SK-MEL-5 (cell line): ENCODE measurements at places on chromosomes 2 and 18. TPM values are rescaled to one million over a fixed set of nuclear protein-coding genes. Genes with fewer than 3 reads are reported as not detected.

The TMEM247 gene
- not detected in 2 replicates for total RNA-seq

The AMER3 gene
- not detected in 2 replicates for total RNA-seq

The ORC4 gene
- total RNA-seq = 54.8 and 69.1 TPM in 2 replicates

The WDR12 gene
- total RNA-seq = 167 and 206 TPM in 2 replicates

The TMEM200C gene
- total RNA-seq = 0.03 and 0.05 TPM in 2 replicates

The SCYGR4 gene
- total RNA-seq = not detected in 2 replicates

The CCNT2 gene
- total RNA-seq = 25.8 and 26.2 TPM in 2 replicates

The CAPN14 gene
- 0.24 and 0.42 TPM in 2 replicates for total RNA-seq

The SLC5A7 gene
- total RNA-seq = not detected in 2 replicates

The PID1 gene
- 0.95 and 1.4 TPM in 2 replicates for total RNA-seq

The PRKAG3 gene
- not detected in 2 replicates for total RNA-seq

The SCYGR6 gene
- total RNA-seq = not detected in 2 replicates

The LAMA1 gene
- total RNA-seq = 116 and 131 TPM in 2 replicates

The CSRNP3 gene
- 0.32 and 0.45 TPM in 2 replicates for total RNA-seq

The AGXT gene
- total RNA-seq = 0.16 TPM in 1 of 2 replicates, not detected in the other

The C2orf15 gene
- 1.4 TPM in 1 of 2 replicates, not detected in the other for total RNA-seq

The RAPH1 gene
- 5.0 and 5.5 TPM in 2 replicates for total RNA-seq

The AOX1 gene
- 0.29 and 0.61 TPM in 2 replicates for total RNA-seq

The KHK gene
- total RNA-seq = 3.0 and 3.2 TPM in 2 replicates

The TRABD2A gene
- 0.98 and 2.9 TPM in 2 replicates for total RNA-seq

The BCL2 gene
- 8.6 and 9.2 TPM in 2 replicates for total RNA-seq

The GTF3C2 gene
- total RNA-seq = 99.9 and 100.0 TPM in 2 replicates

The ITPRIPL1 gene
- 6.7 and 6.9 TPM in 2 replicates for total RNA-seq

The DSG1 gene
- 0.08 TPM in 1 of 2 replicates, not detected in the other for total RNA-seq

The STK36 gene
- 11.3 and 12.6 TPM in 2 replicates for total RNA-seq

The SLC30A3 gene
- total RNA-seq = 0.24 and 1.2 TPM in 2 replicates

The PTPRN gene
- total RNA-seq = 1.5 and 2.8 TPM in 2 replicates

The NEDD4L gene
- total RNA-seq = 205 and 215 TPM in 2 replicates

The EML6 gene
- total RNA-seq = 0.24 and 0.95 TPM in 2 replicates

The BCL11A gene
- 3.1 and 4.7 TPM in 2 replicates for total RNA-seq

The SKOR2 gene
- total RNA-seq = not detected in 2 replicates

The DCDC2C gene
- not detected in 2 replicates for total RNA-seq

The ACADL gene
- not detected in 2 replicates for total RNA-seq

The MRO gene
- 3.1 and 5.5 TPM in 2 replicates for total RNA-seq

The LYPD1 gene
- total RNA-seq = 28.8 and 31.4 TPM in 2 replicates

The R3HDM1 gene
- 5.5 and 7.5 TPM in 2 replicates for total RNA-seq

The PROM2 gene
- total RNA-seq = not detected in 2 replicates

The FOXD4L1 gene
- total RNA-seq = not detected in 2 replicates

The ZNF638 gene
- total RNA-seq = 166 and 191 TPM in 2 replicates

The HOXD13 gene
- total RNA-seq = 10.3 and 11.8 TPM in 2 replicates

The GALNT3 gene
- total RNA-seq = 75.9 and 89.9 TPM in 2 replicates

The HOXD8 gene
- total RNA-seq = 14.5 and 19.7 TPM in 2 replicates

The CXCR4 gene
- 4.5 and 5.7 TPM in 2 replicates for total RNA-seq
